ENCODE measurements at places on chromosomes 11 and 22.

DNA sequence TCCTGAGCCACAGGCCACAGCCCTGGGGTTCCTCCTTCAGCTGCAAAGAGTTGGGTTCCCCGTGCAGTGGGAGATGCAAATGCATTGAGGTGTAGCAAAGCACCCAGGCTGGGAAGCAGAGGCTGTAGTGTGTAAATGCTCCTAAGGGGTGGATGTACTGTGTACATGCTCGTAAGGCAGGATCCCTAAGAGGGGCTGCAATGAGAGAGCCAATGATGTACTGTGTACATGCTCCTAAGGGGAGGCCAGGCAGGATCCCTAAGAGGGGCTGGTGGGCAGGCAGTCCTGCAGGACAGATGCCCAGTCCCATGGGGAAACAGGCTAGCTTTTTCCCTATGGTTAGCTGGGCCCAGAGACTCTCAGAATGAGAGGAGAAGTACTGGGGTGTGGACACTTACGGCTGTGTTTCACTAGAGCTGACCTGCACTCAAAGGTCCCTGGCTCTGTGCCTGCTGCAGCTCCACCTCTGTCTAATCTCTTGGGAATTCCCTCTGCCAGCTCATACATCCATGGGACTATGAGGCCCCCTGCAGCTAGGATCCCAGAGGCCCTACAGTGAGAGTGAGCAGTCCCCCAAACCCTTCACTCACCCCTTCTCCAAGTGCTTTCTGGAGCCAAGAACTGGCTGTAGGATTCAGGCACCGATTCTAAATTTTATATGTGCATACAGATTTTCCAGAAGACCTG is 261.9 kb upstream of the LUZP2 start:
- H3K27me3 ChIP-seq, result no peaks in the 10 kb centered on the region
- H3K4me3 ChIP-seq, result no peak overlapping the region
- H3K27ac ChIP-seq, result no peak overlapping the region
- H3K36me3 ChIP-seq, result no peaks in the 10 kb centered on the region
- H3K4me1 ChIP-seq, result no peaks in the 10 kb centered on the region

DNA sequence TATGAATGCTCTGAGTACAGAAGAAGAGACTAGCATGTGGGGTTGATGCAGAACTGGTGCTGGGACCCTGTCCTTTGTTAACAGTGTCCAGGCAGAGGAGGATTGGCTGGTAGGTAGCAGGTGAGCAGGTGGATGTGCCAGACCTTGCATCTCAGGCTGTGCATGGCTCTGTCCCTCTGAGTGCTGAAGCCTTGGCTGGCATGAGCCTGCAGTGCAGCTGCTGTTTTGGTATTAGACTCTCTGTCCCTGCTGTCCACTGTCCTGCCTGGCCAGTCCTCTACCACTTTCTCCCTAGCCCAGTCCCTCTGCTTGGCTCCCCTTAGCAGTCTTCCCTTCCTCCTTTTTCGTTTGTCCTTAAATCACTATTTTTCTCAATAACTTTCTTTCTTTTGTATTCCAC is 213.6 kb upstream of the ZBED5 start:
- DNase-seq, result no peak
- H3K36me3 ChIP-seq, result no peaks in the 10 kb centered on the region
- no peaks in the 10 kb centered on the region for H3K27me3 ChIP-seq
- no peak overlapping the region for H3K4me3 ChIP-seq
- no peak overlapping the region for H3K27ac ChIP-seq

DNA sequence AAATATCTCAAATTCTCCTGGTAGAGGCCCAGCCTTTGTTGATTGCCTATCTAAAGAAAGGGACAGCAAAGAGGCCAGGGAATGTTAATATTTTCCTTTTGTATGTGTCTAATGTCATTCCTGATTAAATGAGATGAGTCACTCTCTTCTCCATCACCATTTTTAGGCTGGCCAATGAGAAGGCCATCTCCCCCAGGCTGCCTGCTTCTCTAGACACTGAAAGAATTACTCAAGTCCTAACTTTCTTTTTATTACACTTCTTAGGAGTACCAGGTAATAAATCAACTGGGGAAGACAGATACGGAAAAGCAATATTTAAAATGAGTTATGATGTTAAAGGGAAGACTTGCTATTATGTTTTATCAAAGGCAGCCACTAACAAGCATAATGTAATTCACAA is 259.2 kb upstream of the SORL1-AS1 start:
- DNase-seq, result no peak
- no peaks in the 10 kb centered on the region for H3K36me3 ChIP-seq
- no peak overlapping the region for H3K4me3 ChIP-seq
- no peak overlapping the region for H3K27ac ChIP-seq
- no peaks in the 10 kb centered on the region for H3K4me1 ChIP-seq
- H3K27me3 ChIP-seq, result no peaks in the 10 kb centered on the region

GRCh38 chr22:44759001-44759400 is 6.6 kb downstream of the ARHGAP8 start:
- no peak for DNase-seq
- no peaks in the 10 kb centered on the region for H3K36me3 ChIP-seq
- no peak overlapping the region for H3K4me3 ChIP-seq
- H3K4me1 ChIP-seq, result peaks cover 2% of the 10 kb centered on the region

GRCh38 chr11:126891556-126892217 is 108.9 kb downstream of the KIRREL3 start:
- H3K4me3 ChIP-seq, result no peak overlapping the region
- H3K36me3 ChIP-seq, result no peaks in the 10 kb centered on the region
- H3K27ac ChIP-seq, result no peak overlapping the region
- H3K27me3 ChIP-seq, result no peaks in the 10 kb centered on the region
- DNase-seq, result no peak

GRCh38 chr22:39847477-39847876 is 46.1 kb downstream of the ENTHD1 start:
- DNase-seq, result no peak
- H3K4me1 ChIP-seq, result no peaks in the 10 kb centered on the region
- H3K27me3 ChIP-seq, result no peaks in the 10 kb centered on the region
- H3K4me3 ChIP-seq, result no peak overlapping the region

DNA sequence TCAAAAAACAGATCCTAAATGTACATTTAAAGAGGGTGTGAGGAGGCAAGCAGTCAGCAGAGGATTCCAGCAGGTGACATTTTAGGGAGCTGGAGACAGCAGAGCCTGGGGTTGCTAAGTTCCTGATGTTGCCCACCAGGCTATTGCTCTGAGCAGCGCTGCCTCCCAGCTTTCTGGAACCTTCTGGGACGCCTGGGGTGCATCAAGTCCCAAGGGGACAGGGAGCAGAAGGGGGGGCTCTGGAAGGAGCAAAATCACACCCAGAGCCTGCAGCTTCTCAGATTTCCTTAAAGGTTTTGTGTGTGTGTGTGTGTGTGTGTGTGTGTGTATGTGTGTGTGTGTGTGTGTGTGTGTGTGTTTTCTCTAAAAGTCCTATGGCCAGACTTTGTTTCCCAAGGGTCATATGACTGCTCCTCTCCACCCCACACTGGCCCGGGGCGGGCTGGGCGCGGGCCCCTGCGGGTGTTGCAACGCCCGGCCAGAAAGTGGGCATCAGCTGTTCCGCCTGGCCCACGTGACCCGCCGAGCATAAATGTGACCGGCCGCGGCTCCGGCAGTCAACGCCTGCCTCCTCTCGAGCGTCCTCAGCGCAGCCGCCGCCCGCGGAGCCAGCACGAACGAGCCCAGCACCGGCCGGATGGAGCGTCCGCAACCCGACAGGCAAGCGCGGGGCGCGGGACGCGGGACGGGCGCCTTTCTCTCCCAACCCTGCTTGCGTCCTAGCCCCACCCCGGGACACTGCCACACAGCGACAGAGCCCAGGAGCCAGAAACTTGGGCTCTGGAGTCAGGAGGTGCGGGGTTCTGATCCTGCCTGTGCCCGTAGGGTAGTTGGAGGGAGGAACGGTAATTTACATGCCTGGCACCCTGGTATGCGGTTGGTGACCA is at the start of gene HMOX1:
HMOX1 (plus strand) TSS at position 560 of the 887 bp plus-strand sequence; CDS start at position 638, 78 bp downstream.
- no peaks in the 10 kb centered on the region for H3K36me3 ChIP-seq
- peaks cover 21% of the 10 kb centered on the region for H3K4me1 ChIP-seq
- peak within 1 kb of the TSS; percentile 51 for H3K4me3 ChIP-seq
- no peak for DNase-seq
- peaks cover 6% of the 10 kb centered on the region for H3K27me3 ChIP-seq
- H3K27ac ChIP-seq, result peak within 1 kb of the TSS; percentile 61

DNA sequence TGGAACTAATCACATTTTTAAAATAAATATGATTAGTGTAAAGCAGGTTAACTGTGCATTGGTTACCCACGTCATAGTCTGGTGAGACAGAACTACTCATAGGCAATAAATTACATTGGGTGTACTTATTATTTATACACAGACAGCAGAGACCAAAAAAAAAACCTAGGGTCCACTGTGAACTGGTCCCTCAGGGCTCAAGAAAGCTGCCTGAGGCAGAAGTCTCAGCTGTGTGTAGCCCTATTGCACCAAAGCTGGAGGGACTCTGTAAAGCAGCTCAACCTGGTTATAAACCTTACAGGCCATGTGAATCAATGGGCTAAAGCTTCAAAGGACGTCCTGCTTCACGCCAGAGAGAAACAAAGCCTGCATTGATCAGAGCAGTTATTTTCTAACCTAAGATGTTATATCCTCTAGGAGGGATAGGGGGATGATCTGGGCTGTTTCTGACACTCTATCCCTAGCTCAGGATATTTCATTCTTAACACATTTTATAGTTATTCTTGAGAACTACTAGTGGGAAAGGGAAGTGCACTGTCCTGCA is 432.2 kb upstream of the ANO3 start:
- no peaks in the 10 kb centered on the region for H3K27me3 ChIP-seq
- no peaks in the 10 kb centered on the region for H3K36me3 ChIP-seq
- no peak overlapping the region for H3K27ac ChIP-seq
- H3K4me3 ChIP-seq, result no peak overlapping the region
- no peak for DNase-seq

DNA sequence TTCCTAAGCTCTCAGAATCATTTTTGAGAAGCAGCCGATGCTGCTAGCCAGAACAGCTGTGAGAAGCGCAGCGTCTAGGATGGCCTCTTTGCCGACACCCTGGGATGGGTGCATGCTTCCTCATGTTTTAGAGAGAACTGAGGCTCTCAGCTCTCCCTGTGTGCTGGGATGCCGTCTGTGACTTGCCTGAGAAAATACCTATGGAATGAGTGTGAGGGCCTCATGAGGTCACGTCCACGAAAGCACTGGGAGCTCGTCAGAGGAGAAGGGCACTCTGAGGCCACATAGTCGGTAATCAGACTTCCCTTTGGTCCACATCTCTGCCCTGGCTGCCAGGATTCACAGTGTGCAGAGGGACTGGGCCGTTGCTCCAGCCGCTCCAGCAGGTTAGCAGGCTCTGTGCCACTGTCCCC is 54.7 kb downstream of the MICAL3 start:
- peaks cover 20% of the 10 kb centered on the region for H3K4me1 ChIP-seq
- no peak for DNase-seq
- H3K36me3 ChIP-seq, result peaks cover 24% of the 10 kb centered on the region
- no peak overlapping the region for H3K27ac ChIP-seq
- H3K27me3 ChIP-seq, result no peaks in the 10 kb centered on the region
- no peak overlapping the region for H3K4me3 ChIP-seq

DNA sequence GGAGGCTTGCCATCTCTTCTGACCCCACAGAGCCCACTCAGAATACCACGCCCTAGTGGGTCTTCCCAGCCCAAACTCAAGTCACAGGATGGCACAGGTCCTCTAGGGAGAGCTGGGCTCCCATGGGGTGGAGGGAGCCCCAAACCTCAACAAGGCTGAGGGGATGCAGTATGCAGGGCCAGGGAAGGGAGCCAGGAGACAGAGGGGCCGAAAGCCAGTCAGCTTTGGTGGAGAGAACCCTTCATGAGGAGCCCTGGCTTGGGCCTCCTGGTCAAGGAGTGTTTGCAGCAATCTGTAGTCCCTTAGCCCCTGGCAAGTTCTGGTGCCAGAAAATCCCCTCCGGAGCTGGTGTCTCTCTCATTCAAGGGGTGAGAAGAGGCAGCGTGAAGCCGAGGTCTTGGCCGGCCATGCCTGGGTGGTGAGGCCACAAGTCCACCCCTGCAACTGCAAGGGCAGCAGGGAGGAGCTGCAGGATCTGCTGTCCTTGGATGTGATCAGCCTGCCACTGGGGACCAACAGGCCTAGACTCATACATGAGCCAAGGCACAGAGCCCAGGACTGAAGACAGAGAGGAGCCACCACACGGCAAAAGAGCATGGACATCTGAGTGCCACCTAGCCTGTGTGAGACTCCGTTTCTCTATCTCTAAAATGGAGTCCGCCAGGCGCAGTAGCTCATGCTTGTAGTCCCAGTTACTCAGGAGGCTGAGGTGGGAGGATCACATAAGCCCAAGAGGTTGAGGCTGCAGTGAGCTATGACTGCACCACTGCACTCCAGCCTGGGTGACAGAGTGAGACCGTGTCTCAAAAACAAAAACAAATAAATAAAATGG is 24.1 kb downstream of the NEAT1 start:
- no peak overlapping the region for H3K4me3 ChIP-seq
- no peaks in the 10 kb centered on the region for H3K4me1 ChIP-seq
- no peak for DNase-seq
- no peak overlapping the region for H3K27ac ChIP-seq
- peaks cover 40% of the 10 kb centered on the region for H3K36me3 ChIP-seq
- no peaks in the 10 kb centered on the region for H3K27me3 ChIP-seq

- H3K4me3 ChIP-seq, result no peak overlapping the region
- H3K4me1 ChIP-seq, result peaks cover 5% of the 10 kb centered on the region
- H3K36me3 ChIP-seq, result peaks cover 4% of the 10 kb centered on the region
- H3K27ac ChIP-seq, result no peak overlapping the region
Measured at GRCh38 chr11:83056204-83056603, 15.5 kb downstream of the RAB30 start.

GRCh38 chr22:22944268-22944985 is 56.8 kb downstream of the IGLL5 start:
- no peak overlapping the region for H3K4me3 ChIP-seq
- H3K27me3 ChIP-seq, result no peaks in the 10 kb centered on the region
- H3K27ac ChIP-seq, result no peak overlapping the region
- no peaks in the 10 kb centered on the region for H3K4me1 ChIP-seq
- no peaks in the 10 kb centered on the region for H3K36me3 ChIP-seq

DNA sequence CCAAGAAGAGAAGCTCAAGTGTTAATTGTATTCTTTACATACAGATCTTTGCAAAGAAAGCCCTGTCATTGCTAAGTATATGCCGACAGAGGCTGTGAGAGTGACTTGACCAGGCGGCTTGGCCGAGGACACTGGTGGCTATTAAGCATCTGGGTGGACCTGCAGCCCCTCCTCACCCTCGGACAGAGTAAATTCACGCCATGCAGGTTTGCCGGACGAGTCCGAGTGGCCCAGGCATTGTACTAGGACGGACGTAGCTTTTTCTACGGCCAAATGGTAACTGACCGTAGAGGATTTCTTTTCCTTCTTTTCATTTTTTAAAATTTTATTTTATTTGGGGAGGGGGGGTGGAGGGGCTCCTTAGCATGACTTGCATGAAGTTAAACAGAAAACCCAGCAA is 47.0 kb downstream of the KCNC1 start:
- no peaks in the 10 kb centered on the region for H3K27me3 ChIP-seq
- no peak overlapping the region for H3K27ac ChIP-seq
- H3K4me3 ChIP-seq, result no peak overlapping the region
- H3K36me3 ChIP-seq, result peaks cover 35% of the 10 kb centered on the region

- H3K36me3 ChIP-seq, result no peaks in the 10 kb centered on the region
- DNase-seq, result no peak
- H3K27me3 ChIP-seq, result no peaks in the 10 kb centered on the region
Measured at GRCh38 chr11:109075976-109076375, 346.0 kb upstream of the C11orf87 start.
